ENCODE measurements at places on chromosomes 2 and 18.

DNA sequence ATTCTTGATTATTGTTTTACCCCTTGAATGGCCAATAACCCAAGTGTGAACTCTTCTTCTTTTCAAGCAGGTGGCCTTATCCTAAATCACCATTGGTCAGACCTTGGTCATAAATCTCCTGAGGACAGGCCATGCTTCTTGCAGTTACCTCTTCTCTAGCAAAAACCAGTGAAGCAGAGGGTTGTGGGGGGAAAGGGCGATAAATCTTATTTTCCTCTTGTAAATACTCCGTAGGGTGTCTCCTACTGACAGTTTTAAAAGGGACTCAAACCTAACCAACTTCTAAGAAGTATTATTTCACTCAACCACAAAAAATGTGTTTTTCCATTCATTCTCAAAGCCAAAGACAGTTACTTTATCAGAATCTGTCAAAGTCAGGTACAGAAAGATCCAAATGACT is 168.1 kb upstream of the RMP24 start:
- no peak for DNase-seq

GRCh38 chr18:2961821-2962220 is 51.1 kb downstream of the LPIN2 start:
- DNase-seq, result no peak

DNA sequence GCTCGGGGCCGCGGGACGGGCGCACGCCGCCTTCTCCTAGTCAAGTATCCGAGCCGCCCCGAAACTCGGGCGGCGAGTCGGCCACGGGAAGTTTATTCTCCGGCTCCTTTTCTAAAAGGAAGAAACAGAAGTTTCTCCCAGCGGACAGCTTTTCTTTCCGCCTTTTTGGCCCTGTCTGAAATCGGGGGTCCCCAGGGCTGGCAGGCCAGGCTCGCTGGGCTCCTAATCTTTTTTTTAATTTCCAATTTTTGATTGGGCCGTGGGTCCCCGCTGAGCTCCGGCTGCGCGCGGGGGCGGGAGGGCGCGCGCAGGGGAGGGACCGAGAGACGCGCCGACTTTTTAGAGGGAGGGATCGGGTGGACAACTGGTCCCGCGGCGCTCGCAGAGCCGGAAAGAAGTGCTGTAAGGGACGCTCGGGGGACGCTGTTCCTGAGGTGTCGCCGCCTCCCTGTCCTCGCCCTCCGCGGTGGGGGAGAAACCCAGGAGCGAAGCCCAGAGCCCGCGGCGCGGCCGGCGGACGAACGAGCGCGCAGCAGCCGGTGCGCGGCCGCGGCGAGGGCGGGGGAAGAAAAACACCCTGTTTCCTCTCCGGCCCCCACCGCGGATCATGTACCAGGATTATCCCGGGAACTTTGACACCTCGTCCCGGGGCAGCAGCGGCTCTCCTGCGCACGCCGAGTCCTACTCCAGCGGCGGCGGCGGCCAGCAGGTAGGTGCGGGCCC is 617 bp downstream of the FOSL2 start:
- DNase-seq, result peak; percentile 27

DNA sequence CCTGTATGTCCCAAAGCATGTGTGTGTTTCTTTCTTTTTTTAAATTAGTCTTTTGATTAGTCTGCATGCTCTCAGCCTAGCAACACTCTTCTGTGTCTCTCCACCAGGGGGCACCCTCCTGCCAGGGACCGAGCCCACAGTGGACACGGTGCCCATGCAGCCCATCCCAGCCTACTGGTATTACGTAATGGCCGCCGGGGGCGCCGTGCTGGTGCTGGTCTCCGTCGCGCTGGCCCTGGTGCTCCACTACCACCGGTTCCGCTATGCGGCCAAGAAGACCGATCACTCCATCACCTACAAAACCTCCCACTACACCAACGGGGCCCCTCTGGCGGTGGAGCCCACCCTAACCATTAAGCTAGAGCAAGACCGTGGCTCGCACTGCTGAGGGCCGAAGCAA is 93.8 kb downstream of the NRP2 start:
- DNase-seq, result no peak

DNA sequence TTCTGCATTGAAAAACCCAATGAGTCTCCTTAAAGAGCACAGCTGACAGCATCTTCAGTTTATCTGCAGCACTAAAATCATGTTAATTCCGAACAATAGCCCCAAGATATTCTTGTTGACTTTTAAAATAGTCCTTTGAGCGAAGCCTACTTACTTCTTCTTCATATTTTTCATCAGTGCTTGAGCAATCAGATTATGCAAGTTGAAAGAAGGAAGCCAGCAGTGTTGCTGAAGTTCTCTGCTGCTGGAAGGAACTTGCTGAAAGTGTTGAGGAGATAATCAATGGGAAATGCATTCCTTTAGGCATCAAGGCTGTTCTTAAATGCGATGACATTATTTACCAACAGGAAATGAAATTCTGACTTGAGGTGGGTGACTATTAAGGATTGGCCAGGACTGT is 105.9 kb upstream of the SNTG2 start:
- no peak for DNase-seq

DNA sequence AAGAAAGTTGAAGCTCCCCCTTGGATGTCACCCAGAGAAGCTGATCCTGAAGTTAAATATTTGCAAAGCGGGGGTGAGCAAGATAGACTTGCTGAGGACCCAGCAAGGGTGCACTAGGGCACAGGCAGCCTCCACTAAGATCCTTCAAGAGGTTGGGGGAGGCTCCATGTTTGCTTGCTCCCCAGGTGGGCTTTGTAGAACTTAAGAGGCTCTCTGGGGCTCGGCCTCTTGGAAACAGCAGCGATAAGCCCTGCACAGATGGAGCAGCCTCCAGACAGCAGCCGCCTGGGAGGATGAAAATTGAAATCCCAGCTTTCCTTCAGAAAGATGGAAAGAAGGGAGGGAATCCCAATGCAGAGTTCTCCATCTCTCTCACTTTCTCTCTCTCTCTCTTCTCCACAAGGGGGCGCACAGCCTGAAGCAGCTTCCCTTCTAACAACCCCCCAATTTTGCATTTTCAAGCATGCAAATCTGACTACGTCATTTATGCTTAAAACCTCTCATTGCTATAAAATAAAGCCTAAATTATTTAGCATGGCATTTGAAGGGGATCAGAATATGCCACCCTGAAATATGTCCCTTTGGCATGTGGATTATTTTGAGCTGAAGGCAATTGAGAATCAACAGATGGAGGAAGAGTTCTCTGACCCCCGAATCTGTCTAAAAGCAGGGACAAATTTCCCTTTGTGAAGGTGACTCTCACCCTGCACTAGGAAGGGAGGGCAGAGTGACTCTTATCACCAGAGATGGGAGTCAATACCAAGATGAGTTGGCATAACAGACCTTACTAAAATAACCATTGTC is 185.7 kb upstream of the KLHL29 start:
- DNase-seq, result no peak

GRCh38 chr2:28052691-28053090 is 162.2 kb downstream of the BABAM2 start:
- no peak for DNase-seq

DNA sequence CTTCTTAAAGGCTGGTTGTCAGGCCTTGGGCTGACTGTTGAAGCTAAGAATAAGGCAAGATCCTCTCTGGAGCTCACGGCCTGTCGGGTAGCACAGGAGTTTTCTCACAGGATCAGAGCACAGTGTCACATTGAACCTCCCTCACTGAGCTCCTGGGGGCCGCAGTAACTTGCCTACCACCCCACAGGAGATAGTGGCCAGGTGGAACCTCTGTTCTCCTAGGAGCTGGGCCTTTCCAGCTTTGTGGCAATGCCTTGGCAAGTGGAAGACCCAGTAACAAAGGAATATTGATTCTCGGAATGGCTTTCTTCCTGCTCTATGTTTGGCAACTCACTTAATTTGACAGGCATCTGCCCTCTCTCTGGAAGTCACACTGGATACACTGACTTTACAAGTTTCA is 1.2 kb upstream of the ALK start:
- DNase-seq, result no peak

DNA sequence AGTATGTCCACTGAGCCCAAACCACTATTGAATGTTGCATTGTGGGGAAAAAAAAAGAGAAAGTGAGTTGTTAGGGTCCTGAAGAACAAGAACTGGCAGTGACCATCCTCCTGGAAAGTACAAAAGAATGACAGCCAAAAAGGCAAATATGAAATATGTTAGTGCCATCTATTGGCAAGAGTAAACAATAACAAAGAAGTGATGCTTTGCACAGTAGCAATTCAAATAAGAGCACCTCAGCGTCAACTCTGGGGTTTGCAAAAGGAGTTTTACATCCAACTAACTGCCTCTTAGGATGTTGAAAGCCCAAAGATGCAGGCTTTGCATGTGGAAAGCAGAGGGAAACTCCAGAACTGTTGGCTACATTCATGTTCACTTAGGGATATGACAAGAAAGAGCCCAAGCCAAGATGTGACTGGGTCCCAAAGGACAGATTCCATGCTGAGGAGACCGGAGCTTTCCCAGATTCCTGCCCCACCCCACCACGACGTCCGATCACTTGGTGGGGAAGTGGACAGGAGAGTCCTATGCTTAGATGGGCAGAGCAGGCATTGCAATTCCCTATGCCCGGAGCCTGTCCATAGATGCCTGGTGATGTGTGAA is 15.6 kb downstream of the TRABD2A start:
- no peak for DNase-seq

- DNase-seq, result no peak
Measured at GRCh38 chr18:78419171-78419570, 560.4 kb upstream of the SALL3 start.

DNA sequence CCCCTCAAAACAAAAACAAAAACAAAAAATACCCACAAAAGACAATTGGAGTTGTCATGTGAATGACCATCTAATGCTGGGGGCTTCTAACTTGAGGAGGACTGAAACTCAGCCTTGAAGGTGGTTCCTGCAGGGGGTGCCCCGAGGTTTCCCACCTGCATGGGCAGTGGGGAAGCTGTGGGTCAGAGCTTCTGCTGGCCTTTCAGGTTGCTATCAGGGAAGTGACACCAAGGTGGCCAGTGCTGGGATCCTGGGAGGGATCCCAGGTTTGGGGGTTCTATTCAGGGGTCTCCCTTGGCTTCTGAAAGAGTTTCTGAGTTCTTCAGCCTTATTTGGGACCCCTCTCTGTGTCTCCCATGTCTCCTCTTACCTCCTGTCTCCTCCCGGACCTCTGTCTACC is 62.8 kb downstream of the LDLRAD4 start:
- no peak for DNase-seq

GRCh38 chr2:25103287-25103871 is 61.5 kb downstream of the EFR3B start:
- DNase-seq, result no peak

GRCh38 chr18:8952769-8953760 is 149.4 kb upstream of the NDUFV2 start:
- DNase-seq, result no peak

DNA sequence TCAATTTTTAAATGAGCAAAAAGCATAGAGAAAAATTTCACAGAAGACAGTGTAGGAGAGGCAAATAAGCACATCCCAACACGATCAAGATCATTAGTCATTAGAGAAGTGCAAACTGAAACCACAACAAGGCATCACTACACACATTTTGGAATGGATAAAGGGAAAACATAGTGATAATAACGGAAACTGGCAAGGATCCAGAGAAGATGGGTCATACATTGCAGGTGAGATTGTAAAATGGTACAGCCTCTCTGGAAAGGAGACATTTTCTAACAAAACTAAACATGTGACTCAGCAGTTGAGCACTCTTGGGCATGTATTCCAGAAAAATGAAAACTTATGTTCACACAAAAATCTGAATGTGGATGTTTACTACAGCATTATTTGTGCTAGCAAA is 98.3 kb upstream of the TMEM17 start:
- DNase-seq, result no peak

DNA sequence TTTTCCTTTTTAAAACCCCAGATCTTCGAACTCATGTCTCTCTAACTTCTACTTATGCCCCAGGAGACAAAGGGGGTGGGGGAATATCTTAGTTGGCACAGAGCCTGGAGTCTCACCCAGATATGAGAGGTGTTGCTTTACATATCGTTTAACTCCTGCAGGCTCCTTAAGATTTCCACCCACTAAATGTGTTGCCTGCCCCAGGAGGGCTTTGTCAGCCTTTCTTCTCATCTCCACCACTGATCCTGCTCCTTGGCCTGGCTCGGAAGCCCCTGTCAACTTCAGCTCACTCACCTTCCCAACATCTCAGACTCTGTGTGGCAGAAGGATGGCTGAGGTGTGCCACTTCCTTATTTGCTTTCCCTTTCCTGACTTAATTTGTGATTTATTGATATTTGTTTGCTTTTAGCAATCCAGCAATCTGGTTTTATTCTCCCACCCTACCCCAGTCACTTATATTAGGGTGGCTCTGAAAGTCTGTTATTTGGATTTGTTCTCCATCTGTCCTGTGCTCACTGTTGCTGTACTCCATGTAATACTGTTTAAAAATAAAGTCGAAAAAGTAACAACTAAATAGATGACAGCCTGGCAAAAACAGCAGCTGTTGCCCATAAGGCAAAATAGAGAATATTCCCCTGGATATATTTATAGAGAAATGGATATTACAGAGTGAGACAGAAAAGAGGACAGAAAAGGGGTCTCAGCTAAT is 200.6 kb downstream of the ZBTB7C start:
- DNase-seq, result no peak

DNA sequence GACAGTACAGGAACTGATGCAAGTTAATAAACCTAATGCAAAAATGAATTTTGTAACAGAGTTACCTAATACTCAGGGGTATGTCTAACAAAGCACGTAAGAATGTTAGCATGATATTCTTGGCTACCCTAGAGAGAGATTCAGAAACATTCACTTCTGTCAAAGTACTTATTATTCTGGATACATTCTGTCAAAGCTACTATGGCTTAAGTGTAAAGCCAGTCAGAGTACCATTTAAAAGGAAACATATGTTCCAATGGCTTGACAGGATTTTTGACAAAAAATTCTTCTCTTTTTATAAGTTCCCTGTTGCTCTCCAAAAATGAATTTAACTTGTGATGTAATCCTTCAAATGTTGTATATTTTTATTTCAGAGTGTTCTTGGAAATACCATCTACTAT is 85.5 kb downstream of the PIGN start:
- no peak for DNase-seq

DNA sequence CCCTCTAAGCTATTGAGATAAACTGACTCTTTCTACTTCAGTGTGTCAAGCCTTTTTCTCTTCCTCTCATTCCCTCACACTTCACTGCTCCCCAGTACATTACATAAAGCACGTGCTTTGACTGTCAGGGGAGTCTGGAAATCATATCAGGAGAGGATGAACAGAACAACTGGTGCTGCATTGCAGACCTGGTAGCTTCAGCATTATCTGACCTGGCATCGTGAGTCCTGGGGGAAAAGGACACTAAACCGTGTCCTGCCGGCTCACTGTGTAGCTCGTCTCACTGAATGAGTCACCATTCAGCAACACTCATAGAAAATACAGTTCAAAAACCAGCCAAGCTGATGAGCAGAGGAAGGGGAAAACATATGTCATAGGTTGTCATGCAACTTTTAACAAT is 108.5 kb upstream of the UNC80 start:
- DNase-seq, result no peak

DNA sequence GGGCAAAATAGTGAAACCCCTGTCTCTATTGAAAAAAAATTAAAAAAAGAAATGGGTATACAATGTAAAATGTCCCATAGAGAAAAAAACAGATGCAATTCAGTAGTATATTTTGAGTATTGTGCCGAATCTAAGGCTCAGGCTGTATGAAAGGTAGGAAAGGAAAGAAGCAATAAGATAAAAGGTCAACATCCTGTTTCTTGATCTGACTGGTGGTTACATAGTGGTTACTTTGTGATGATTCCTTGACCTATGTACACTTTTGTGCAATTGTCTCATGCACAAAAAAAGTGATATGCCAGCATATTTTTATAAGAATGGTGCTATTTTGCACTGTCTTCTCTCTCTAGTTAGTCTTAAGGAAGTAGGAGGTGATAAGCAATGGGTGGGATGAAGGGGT is 1333.7 kb upstream of the TMEFF2 start:
- no peak for DNase-seq

GRCh38 chr2:185132501-185133041 is 534.2 kb downstream of the ZNF804A start:
- no peak for DNase-seq

Data from activated naive CD4-positive, alpha-beta T cell (primary cell).